ENCODE measurements at places on chromosomes 3 and 15.

DNA sequence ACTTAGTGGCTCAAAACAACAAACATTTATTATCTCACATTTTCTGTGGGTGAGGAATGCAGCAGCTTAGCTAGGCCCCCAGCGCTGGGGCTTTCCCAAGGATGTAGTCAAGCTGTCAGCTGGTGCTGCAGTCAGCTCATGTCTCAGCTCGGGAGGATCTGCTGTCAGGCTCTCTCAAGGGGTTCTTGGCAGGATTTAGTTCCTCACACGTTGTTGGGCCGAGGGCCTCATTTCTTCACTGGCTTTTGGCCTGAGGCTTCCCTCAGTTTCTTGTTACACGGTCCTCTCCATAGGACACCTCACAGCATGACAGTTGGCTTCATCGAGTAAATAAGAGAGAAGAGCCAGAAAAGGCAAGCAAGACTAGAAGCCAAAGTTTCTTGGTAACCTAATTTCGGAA lies 13.7 kb upstream of the U2SURP start:
- DNase-seq = no peak

DNA sequence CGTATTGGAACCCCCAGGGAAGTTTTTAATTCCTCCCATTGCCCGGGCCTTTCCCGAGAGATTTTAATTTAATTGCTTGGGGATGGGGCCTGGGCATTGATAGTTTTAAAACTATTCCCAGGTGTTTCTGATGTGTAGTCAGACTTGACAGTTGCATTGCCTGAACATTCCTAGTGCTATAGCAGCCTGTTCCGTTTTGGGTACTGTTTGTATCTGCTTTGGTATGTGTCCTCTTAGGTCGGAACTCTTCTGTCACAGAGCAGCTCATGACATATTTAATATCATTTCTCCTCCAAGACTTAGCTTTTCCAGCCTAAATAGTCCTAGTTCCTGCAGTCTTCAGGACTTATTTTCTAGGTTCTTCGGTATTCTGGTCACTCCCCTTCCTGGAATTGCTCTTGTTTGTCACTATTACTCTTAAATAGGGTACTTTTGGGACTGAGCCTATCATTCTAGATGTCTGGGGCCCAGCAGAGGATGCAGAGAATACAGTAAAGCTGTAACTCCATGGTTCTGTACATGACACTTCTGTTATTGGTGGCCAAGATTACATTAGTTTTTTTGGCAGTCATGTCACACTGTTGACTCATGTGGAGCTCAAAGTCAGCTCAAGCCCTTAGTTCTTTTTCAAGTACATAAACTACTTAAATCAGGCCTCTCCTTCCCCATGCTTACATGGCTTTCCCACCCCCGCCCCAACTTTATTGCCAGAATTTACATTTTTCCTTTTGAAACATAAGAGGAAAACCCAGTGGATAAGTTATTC lies 81.5 kb downstream of the BBX start:
- DNase-seq = no peak

DNA sequence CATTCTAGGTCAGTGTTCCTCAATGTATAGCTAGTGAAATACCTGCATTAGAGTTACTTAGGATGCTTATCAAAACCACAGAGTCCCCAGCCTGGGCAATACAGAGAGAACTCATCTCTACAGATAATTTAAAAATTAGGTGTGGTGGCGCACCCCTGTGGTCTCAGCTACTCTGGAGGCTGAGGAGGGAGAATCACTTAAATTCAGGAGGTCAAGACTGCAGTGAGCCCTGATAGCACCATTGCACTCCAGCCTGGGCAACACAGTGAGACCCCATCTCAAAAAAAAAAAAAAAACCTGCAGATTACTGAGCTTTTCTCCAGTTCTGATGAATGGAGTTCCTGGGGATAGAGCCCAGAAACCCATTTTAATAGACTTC lies 10.1 kb upstream of the MINDY2 start:
- DNase-seq = no peak

GRCh38 chr15:42084465-42085235 lies 9.7 kb downstream of the PLA2G4D start:
- DNase-seq = peak; percentile 38

GRCh38 chr3:195411836-195412235 lies 31.0 kb downstream of the ACAP2 start:
- no peak for DNase-seq

GRCh38 chr3:185401319-185401955 lies 38.5 kb downstream of the MAP3K13 start:
- DNase-seq = no peak

- DNase-seq = no peak
These were observed 54.8 kb downstream of the ZNF609 start for GRCh38 chr15:64515196-64515595.

GRCh38 chr3:131957980-131958379 lies 76.8 kb downstream of the CPNE4 start:
- DNase-seq = no peak

Measured in memory B cell (primary cell).